ENCODE measurements at places on chromosomes 12 and 14.

- DNase-seq, result no peak
Observed at GRCh38 chr14:56129933-56130332, 11.7 kb downstream of the PELI2 start.

GRCh38 chr12:107847430-107847829, 72.9 kb downstream of the ASCL4 start:
- DNase-seq, result no peak

GRCh38 chr14:104345621-104346462, 207.5 kb downstream of the KIF26A start:
- no peak for DNase-seq

DNA sequence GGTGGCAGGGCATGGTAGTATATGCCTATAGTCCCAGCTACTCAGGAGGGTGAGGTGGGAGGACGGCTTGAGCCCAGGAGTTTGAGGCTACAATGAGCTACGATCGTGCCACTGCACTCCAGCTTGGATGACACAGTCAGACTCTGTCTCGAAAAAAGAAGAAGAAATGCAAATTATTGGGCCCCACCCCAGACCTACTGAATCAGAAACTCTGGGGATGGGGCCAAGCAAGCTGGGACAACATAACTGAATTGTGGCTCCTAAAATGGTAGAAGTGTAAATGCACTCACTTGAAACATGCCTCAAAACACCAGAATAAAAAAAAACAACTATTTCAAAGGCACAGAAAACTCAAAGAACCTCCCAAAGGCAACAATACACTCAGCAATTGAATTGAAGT, 37.0 kb downstream of the CIT start:
- no peak for DNase-seq

DNA sequence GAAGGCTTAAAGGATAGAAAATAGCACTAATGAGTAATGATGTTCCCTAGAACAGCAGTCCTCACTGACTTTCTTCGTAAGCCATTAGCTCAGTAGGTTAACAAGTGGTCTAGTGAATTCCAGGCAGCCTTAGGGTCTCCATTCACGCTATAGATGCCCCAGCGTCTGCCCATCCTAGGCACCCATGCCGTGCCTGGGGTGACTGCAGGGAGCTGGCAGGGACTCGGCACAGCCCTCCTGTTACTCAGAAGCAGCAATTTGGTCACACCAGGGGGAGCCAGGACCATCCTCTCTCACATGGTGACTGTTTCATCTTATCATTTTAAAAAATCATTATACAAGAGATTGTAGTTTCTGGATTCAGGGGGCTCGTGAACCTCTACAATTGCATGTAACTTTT, 66.0 kb upstream of the TRAF3 start:
- no peak for DNase-seq

- DNase-seq, result no peak
Observed at GRCh38 chr14:104968153-104968527, 10.0 kb downstream of the AHNAK2 start.

DNA sequence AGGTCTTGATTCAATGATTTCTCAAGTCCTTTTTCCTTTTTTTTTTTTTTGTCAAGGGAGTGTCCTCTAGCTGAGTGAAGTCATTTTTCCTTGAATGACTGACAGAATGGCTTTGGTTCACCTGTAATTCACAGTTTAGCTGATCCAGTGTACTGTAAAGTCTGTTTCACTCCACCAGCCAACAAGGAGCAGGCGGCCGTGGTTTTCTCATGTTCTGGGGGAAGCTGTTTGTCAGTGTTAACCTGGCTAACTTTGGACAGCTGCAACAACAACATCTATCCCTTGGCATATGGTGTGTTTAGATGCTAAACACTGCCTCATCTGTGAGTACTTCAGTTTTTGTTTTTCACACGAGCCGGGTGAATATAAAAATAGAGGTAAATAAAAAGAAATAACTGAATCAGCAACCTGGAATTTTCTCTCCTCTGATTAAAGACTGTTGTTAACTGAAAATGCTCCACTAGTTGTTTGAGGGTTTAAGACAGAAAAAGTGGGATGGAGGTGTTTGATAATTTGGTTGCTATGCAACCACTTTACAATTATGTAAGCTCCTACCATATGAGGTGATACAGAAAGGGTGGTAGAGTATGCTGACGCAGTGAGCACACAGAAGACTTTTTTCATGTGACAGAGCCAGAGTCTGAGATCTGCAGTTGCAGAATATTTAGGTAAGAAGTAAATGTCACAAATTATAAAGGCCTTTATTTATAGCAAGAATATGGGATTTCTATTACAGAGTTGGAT, 50.3 kb upstream of the SLC2A13 start:
- no peak for DNase-seq

DNA sequence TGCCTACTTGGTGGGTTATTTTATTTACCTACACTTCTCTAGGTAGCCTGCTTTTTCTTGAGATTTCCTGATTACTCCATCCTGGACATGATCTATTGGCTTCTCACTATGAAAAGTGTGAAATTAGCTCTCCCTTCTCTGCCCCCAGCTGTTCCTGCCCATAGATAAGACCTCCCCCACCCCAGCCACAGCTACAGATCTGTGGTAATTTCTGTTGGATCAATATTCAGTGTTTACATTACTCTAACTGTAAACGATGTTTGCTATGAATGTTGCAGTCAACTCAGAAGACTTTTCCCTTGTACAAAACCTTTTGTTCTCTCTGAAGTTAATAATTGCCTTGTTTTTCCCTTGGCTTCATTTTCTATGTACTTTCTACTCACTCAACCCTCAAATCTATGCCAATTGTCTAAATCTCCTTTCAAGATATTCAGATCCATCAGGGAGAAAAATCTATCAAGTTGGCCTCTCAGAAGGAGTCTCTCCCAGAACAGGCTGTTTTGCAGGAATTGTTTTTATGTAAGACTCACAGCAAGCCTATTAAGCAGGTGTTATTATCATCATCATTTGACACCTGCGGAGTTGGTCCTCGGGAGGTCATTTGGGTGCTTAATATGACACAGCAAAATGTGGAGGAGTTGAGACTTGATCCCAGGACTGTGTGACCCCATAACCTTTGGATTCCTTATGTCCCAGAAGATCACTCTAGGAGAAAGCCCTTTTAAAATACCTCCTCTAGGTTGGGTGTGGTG, 227.4 kb downstream of the SUDS3 start:
- no peak for DNase-seq

- no peak for DNase-seq
Observed at GRCh38 chr12:51821440-51822260, 26.9 kb downstream of the FIGNL2 start.

DNA sequence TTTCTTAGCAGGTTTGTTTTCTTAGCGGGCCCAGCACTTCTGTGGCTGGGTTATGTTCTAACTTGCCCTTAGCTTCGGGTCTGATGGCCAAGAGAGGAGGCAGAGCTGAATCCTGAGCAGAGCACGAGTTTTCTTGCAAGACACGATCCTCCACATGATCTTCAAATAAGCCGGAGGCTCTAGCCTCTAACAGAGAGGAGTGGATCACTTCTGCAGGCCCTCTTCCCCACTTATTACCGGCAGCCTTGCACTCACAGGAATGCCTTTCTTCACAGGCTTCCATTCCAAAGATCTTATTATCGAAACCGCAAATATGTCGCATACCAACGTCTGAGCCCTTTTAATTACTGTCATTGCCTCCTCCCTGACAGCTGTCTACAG, 79.5 kb downstream of the SINHCAF start:
- no peak for DNase-seq

DNA sequence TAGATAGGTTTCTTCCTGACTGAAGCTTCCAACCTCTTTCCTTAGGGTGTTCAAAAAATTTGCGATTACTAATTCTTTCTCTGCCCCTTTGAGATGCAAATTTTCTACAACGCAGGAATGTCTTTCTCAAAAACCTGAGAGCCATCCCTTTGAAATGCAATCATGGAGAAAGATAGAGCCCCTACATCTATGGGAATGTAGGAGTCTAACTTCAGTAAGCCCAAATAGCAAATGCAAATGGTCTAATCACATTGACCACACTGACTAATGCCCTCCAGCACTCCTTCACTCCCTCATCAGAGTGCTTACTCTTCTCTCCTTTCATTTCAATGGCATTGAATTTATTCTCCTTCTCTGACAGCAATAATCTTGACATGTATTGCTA, 107.1 kb downstream of the SLC6A15 start:
- no peak for DNase-seq

DNA sequence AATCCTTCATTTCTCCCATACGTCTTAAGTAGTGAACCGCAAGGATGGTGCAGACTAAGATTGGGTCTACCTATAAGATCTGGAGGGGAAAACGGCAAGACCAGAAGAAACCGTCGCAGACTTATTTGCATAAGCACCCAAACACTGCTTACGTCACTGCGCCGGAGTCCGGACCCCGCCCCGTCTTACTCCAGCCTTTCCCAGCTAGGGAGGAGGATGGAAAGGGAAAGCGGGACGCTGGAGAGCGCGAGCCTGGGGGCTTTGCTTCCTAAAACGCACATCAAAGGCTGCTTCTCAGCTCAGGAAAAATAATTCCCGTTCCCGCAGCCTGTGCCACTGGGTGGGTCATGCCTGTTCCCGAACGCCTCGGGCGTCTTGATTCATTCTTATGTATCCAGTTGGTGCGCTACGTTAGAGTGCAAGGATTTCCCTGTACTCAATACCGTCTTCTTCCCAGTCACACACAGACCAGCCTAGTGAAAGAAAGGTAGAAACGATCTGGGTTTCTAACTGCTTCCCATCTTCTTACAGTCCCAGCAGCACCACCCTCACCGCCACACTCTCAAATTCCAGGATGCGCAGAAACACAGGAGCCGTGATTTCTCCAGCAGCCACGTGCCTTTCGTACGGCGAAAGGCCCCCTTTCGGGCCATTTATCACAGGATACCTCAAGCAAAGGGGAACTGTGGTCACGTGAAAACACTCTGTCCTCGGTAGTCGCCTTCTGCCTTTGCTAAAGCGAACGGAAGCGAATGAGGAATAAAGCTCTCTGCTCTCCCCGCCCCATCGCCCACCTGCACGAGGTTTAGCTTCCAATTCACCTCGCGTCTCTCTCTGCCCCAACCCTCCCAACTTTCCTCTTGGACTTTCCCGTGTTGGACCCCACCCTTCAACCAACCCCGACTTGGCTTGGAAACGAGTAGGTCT, 1.1 kb downstream of the SLC6A15 start:
- DNase-seq, result no peak

DNA sequence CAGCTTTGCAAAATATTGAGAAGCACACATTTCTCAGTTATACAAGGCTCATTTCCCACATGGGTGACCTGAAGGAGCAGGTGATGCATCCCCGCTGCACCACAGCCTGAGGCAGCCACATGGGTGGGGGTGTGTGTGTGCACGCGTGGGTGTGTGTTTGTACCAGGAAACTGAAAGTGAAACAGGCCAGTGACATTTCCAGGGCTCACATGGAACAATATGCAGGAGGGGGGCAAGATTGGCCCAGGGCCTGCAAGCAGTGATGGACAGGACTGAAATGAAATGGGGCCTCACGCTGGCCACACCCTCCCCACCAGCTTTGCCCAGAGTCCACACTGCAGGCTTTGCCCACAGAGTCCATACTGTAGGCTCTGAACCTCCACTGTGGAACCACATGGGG, 154.2 kb upstream of the PARP11 start:
- DNase-seq, result peak; percentile 58

DNA sequence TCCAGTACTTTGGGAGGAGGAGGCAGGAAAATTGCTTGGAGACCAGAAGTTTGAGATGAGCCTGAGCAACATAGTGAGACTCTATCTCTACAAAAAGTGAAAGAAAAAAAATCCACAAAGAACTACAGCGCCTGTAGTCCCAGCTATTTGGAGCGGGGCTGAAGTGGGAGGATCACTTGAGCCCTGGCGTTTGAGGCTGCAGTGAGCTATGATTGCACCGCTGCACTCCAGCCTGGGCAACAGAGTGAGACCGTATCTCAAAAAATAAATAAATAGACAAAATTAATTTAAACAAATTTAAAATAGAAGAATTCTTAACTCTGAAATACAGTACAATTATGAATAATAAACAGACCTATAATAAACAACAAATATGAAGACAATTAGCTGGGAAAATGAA, 40.9 kb downstream of the ATL1 start:
- no peak for DNase-seq

GRCh38 chr14:85182282-85182681, 347.7 kb upstream of the FLRT2 start:
- DNase-seq, result no peak

GRCh38 chr12:62709311-62709710, 225.6 kb downstream of the PPM1H start:
- DNase-seq, result no peak

GRCh38 chr14:80988735-80989429, 33.5 kb downstream of the TSHR start:
- DNase-seq, result no peak

GRCh38 chr12:96383991-96384390, 16.2 kb downstream of the CDK17 start:
- DNase-seq, result no peak

DNA sequence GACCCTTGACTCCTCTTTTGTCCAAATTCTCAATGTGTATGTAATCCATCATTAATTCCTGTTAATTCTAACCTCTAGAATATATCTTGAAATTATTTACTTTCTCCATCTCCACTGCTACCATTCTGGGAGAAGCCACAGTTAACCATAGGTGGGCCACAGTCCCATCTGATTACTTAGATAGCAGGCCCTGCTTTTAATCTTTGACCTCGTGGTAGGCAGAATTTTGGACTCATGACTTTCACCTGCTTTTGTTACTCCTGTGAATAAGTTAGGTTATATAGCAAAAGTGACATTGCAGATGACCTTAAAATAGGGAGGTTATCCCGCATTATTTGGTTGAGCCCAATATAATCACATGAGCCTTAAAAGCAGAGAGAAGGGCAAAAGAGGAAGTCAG, 264.2 kb downstream of the GPHN start:
- DNase-seq, result no peak

GRCh38 chr12:18706798-18707197, 31.0 kb downstream of the PLCZ1 start:
- DNase-seq, result no peak

- DNase-seq, result no peak
Observed at GRCh38 chr12:124036657-124037109, 63.7 kb downstream of the ZNF664 start.

- no peak for DNase-seq
Observed at GRCh38 chr12:109513977-109514376, 36.5 kb downstream of the UBE3B start.

GRCh38 chr12:6323340-6323994, 13.0 kb downstream of the PLEKHG6 start:
- DNase-seq, result no peak

GRCh38 chr12:124683152-124684124, 116.0 kb upstream of the NCOR2 start:
- DNase-seq, result no peak

DNA sequence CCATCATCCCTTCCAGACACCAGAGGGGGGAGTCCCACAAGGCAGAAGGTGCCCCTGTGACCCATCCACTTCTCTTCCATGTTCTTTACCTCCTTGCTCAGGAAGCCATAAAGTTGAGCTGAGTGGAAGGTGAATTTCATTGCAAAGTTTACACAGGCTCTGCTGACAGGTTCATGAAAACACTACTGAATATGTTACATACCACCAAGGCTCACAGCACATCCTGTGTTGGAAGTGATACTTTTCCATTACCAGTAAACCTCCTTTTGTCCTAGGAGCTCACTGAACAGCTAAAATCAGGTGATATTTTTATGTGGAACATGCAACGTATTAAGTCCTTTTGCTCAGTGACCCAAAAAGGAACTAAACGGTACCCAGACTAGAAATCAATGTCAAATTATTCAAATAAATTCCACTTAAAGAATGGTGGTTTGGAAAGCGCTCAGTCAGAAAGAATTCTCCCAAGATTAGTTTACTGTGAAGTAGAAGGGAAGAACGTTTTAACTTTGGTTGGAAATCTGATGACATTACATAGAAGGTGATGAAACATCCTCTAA, 196.2 kb upstream of the NUDT4 start:
- DNase-seq, result no peak

Data from activated naive CD8-positive, alpha-beta T cell treated with anti-CD3 and anti-CD28 coated beads, Interleukin-2, amount 50 U/mL, for 16 hours (primary cell).